Metanephros (tissue), 2 donors: ENCODE measurements at places on chromosomes 6 and 20. TPM values are rescaled to one million over a fixed set of nuclear protein-coding genes. Genes with fewer than 3 reads are reported as not detected.

The BPIFA1 gene
- not detected for total RNA-seq

The C20orf144 gene
- not detected for total RNA-seq

The FAM83D gene
- total RNA-seq, result 14.1 TPM

The DTNBP1 gene
- 16.5 TPM for total RNA-seq

The RFX6 gene
- not detected for total RNA-seq

The FAXC gene
- total RNA-seq, result 2.4 TPM

The MLN gene
- total RNA-seq, result 0.53 TPM

The PGC gene
- total RNA-seq, result 0.18 TPM

The TMEM181 gene
- total RNA-seq, result 16.8 TPM

The SUPT3H gene
- total RNA-seq, result 16.6 TPM

The NRN1 gene
- 5.1 TPM for total RNA-seq

The PI16 gene
- total RNA-seq, result 8.8 TPM

The TMC2 gene
- not detected for total RNA-seq

The RBPJL gene
- total RNA-seq, result not detected

The ULBP2 gene
- total RNA-seq, result 2.3 TPM

The WFDC5 gene
- total RNA-seq, result not detected

The SOBP gene
- 20.4 TPM for total RNA-seq

The TINAG gene
- 17.2 TPM for total RNA-seq

The TOX2 gene
- total RNA-seq, result 1.2 TPM

The RPP40 gene
- 15.5 TPM for total RNA-seq

The SNX21 gene
- total RNA-seq, result 41.5 TPM

The BPIFB1 gene
- not detected for total RNA-seq

The TSBP1 gene
- total RNA-seq, result not detected

The EYS gene
- total RNA-seq, result 0.99 TPM

The MAFB gene
- total RNA-seq, result 47.9 TPM

The TMEM151B gene
- total RNA-seq, result 0.41 TPM

The PSORS1C1 gene
- 0.06 TPM for total RNA-seq

The BPIFB4 gene
- total RNA-seq, result not detected

The ATP6V1G2 gene
- 2.2 TPM for total RNA-seq

The HMGCLL1 gene
- 6.7 TPM for total RNA-seq

The CLVS2 gene
- total RNA-seq, result 0.18 TPM

The ZNF391 gene
- 6.2 TPM for total RNA-seq

The SHLD1 gene
- total RNA-seq, result 8.8 TPM
